ENCODE measurements at places on chromosomes 12 and 14.

- DNase-seq: no peak
These were observed 38.2 kb upstream of the TMEM263 start for GRCh38 chr12:106917503-106917902.

DNA sequence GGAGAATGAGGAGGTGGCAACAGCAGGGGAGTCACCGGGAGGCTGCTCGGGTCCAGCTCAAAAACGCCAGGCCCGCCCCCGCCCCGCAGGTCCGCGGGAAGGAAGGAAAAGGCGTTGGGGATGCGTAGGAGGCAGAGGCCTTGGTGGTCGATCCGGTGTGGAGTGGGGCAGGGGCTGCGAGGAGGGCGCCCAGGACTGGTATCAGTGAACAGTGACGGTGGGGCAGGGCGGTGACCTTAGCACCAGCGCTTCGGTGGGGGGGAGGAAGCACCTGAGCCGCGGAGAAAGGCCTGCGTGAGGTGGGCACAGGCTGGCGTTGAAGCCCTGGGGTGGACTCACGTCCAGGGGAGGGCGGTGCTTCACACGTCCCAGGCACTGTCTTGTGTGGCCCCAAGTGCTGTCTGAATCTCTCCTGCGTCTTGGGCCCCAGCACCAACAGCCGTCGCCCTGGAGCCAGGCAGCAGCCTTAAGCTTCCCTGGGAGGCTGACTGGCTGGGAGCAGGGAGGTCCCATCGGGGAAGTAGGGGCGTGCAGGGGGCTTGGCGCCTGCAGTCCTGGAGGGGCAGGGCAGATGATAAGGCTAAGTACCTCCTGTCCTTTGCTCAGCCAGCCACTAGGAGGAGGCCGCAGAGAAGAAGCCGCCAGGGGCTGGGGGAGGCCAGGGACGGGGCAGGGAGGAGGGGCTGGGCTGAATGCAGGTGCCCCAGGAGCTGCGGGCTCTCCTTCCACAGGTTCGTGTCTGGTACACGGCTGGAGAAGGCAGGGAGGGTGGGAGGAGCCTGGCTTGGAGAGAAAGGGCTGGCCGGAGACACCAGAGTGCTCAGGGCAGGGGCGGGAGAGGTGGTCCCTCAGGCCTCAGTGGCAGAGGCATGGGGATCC, 26.5 kb downstream of the ZBTB42 start:
- DNase-seq: peak; percentile 37

DNA sequence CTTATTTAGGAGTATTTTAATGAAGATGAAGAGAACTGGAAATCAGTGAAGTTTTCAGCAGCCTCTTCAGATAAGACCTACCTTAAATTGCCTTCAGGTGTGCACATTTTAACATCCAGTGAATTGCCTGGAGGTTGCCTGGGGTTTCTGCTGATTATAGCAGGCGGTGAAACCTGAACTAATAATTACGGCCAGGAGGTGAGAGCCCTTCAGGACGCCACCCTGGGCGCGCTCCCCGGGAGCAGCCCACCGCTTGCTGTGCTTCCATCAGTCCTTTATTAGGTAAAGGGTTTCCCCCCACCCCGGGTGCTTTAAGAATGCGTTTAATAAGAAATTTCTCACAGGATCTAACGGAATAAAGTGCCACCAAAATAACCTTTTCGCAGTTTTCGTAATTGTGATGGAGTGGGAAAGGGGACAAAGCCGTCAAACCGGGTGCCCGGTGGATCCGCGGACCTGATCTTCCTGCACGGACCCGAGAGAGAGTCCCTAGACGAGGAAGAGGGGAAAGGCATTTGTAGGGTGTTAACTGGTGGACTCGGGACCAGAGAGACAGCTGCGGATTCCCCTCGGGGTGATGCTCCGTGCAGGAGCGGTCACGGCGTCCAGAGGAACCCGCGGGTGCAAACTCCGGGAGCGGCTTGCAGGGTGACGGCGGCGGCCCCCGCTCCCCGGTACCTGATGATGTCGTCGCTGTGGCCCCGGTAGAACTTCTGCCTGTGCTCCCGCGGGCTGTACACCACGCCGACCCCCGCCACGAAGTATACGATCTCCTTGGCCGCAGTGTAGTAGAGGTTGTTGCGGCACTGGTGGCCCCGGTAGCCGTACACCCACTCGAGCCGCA, 902 bp downstream of the EML5 start:
- no peak for DNase-seq

GRCh38 chr12:75505706-75506312, 5.6 kb downstream of the KRR1 start:
- peak; percentile 31 for DNase-seq

- peak; percentile 84 for DNase-seq
These were observed 979.4 kb downstream of the GALC start for GRCh38 chr14:87013583-87013982.

All from fibroblast of skin of abdomen (primary cell).